MV-4-11 (cell line): ENCODE measurements at places on chromosomes 12 and 14.

GRCh38 chr12:53733051-53733806 is 6.0 kb upstream of the CALCOCO1 start:
- no peak for DNase-seq

- no peak for DNase-seq
Measured at GRCh38 chr12:106974511-106974910, 12.4 kb downstream of the MTERF2 start.

- no peak for DNase-seq
Measured at GRCh38 chr12:132395908-132396305, 66.5 kb upstream of the GALNT9 start.

DNA sequence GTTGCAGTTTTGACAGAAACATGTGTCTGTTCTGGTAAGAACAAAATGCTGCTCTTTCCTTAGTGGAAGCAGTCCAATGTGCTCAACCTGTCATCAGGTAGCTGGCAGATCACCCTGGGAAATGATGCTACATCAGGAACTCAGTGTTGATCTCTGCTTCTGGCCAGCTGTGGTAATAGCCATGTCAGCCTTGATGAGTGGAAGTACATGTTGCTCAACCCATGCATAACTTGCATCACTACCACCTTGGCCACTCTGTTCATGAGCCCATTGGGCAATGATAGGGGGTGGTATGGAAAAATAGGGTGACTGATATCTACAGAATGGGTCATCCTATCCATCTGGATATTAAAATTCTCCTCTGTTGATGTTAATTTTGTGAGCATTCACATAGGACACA is 411.0 kb downstream of the C12orf50 start:
- DNase-seq = no peak

GRCh38 chr14:104157016-104157928 is 18.9 kb downstream of the KIF26A start:
- no peak for DNase-seq

DNA sequence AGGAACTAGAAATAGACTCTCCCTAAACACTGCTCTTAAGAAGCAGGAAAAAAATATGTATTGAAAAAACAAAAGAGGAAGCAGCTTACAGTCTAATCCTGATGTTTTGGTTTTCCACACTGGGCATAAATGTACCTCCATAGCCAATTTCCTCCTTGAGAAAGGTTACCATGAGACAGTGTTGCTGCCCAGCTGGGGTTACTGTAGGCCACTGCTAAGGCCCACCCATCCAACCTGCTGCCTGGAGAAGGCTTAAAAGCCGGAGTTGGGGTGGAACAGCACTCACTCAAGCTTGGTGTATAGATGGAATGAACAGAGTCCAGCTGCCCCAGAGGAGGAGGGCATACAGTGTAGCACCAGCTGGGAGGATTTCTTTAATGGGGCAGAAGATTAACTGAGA is 41.1 kb downstream of the ERG28 start:
- peak; percentile 81 for DNase-seq

DNA sequence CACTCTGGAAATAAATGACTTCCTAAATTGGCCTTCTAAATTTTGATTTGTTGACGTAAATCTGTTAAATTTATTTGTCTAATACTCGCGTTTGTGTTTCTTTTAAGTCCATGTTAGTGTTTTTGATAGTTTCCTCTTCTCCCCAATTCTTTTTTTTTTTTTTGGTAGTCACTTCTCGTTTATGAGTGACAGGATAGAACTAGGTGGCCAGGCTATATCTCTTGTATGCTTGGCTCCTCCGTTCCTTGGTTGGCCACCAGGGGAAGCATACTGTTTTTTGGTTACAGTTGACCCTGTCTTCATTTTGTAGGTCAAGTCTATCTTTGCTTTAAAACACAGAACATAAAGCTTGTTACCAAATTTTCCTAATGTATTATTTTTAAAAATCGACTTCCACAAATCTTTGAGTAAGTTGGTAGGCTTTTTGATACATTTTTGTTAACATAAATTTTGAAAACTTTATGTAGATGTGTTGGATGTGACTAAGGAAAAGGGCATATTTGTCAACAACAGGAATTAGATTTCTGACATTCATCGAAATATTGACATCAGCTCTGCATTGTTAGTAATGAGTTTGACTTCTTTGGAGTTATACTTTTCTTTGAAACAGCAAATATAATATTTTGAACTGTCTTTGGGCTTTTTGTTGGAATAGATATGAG is 2.2 kb downstream of the RCOR1 start:
- peak; percentile 91 for DNase-seq

DNA sequence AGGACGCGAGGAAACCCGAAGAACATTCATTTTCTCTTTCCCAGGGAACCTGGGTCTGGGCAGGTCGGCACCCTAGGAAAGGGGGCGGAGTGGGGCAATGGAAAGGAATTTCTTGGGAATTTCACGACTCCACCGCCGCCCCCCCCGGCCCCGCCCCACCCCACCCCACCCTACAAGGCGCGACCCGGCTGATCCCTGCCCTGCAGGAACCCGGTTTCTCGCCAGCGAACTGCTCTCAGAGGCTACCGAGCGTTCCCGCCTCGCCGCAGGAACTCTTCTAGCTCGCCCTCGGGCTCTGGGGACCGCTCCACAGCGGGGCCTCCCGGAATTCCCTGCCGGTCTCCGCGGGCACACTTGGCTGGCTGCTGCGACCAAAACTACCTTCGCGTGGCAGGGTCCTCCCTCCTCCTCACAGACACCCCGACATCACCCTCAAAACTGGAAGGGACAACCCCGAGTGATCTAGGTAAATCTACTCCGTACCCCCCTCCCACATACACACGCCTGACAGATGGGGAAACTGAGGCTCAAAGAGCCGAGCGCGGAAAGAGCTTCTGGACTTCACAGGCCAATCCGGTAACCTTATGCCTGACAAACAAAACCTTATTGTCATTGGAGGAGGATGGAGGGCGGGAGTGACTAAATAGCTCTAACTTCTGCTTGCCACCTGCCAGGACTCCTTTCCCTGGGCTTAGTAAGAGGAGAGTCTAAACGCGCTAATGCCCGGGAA is 785 bp upstream of the ACTN1 start:
- DNase-seq = no peak

- DNase-seq = no peak
Measured at GRCh38 chr12:67147030-67147429, 122.1 kb upstream of the CAND1 start.

DNA sequence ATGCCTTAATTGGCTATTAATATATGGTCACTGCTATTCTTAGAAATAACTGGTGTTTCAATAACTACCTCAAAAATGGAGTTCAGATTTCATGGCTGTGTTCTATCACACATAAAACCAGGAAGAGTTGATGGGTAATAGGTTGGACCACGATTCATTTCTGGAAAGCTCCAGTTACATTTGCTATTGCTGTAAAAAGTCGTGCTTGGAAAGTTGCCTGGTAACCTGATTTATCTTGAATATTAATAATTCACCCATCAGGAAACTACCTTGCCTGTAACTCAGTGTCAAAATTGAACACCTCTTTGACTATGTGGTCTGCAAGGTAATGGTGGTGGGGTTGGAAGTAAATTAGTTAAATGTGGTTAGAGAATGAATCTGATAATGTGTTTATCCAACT is 104.7 kb upstream of the IFNG-AS1 start:
- no peak for DNase-seq

- peak; percentile 55 for DNase-seq
Measured at GRCh38 chr12:54036620-54037359, 3.9 kb downstream of the HOXC5 start.

DNA sequence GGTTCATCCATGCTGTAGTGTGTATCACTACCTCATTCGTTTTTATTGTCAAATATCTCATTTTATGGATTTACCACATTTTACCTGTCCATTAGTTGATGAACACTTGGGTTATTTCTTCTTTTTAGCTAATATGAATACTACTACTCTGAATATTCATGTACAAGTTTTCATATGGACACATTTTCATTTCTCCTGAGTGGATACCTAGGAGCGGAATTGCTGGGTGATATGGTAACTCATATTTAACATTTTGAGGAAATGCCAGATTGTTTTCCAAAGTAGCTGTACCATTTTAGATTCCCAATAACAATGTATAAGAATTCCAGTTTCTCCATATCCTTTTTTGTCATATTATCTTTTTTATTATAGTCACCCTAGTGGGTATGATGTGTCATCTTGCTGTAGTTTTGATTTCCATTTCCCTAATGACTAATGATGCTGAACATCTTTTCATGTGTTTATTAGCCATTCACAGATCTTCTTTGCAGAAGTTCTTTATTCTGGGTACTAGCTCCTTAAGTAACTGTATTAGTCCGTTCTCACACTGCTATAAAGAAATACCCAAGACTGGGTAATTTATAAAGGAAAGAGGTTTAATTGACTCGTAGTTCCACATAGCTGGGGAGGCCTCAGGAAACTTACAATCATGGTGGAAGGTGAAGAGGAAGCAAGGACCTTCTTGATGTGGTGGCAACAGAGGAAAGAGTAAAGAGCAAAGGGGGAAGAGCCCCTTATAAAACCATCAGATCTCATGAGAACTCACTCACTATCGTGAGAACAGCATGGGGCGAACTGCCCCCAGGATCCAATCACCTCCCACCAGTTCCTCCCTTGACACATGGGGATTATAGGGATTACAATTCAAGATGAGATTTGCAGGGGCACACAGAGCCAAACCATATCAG is 11.9 kb downstream of the NRDE2 start:
- no peak for DNase-seq

- DNase-seq = no peak
Measured at GRCh38 chr14:20811986-20812975, 9.6 kb upstream of the RNASE1 start.

GRCh38 chr14:55130196-55130550 is 1.1 kb downstream of the LGALS3 start:
- no peak for DNase-seq

DNA sequence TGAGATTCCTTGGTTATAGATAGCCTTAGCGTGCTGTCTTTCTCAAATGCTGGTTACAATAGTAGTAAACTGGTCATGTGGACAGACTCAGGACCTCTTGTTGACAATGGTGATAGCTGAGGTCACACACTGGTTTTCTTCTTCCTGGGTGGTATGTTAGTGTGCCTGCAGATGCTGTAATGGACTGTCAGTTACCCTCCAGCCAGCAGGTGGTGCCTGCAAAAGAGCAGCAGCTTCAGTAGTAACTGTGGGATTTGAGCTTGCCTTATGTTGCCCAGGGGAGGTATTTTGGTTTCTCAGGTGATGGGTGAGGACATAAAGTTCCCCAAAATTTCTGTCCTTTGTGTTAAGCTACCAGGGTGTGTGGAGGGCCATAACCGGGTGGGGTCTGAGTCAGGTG is 33.7 kb upstream of the SCAF11 start:
- no peak for DNase-seq
